ENCODE measurements at places on chromosomes 4 and X. TPM values are rescaled to one million over a fixed set of nuclear protein-coding genes. Genes with fewer than 3 reads are reported as not detected.

DNA sequence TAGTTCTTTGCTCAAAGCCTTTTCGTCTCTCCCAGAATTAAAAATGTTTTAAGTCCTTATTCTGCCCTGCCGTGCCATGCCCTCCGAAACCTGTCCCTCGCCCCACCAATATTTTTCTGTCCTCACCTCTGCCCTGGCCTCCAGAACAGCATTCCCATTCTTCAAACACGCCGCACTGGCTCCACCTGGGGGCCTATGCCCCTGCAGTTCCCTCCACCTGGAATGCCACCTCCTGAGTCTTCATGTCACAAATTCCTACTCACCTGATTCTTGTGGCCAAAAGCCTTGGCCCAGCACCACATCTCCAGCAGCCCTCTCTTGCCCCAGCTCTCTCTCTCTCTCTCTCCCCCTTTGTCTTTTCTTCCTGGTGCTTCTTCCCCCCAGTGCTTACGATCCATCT, 91.6 kb downstream of the APBB2 start:
- no peaks in the 10 kb centered on the region for H3K4me1 ChIP-seq
- H3K36me3 ChIP-seq: no peaks in the 10 kb centered on the region
- H3K4me3 ChIP-seq: no peak overlapping the region
- no peaks in the 10 kb centered on the region for H3K27me3 ChIP-seq
- no peak for DNase-seq

DNA sequence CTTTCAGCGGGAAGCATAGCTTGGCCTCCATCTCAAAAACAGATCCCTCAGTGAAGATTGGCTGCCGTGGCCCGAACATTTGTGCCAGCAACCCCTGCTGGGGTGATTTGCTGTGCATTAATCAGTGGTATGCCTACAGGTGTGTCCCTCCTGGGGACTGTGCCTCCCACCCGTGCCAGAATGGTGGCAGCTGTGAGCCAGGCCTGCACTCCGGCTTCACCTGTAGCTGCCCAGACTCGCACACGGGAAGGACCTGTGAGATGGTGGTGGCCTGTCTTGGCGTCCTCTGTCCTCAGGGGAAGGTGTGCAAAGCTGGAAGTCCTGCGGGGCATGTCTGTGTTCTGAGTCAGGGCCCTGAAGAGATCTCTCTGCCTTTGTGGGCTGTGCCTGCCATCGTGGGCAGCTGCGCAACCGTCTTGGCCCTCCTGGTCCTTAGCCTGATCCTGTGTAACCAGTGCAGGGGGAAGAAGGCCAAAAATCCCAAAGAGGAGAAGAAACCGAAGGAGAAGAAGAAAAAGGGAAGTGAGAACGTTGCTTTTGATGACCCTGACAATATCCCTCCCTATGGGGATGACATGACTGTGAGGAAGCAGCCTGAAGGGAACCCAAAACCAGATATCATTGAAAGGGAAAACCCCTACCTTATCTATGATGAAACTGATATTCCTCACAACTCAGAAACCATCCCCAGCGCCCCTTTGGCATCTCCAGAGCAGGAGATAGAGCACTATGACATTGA, 175.4 kb downstream of the FAT4 start:
- H3K4me3 ChIP-seq: no peak overlapping the region
- no peak overlapping the region for H3K27ac ChIP-seq
- H3K36me3 ChIP-seq: no peaks in the 10 kb centered on the region
- no peak for DNase-seq
- H3K27me3 ChIP-seq: no peaks in the 10 kb centered on the region

GRCh38 chr4:102338405-102338804, 6.9 kb downstream of the SLC39A8 start:
- DNase-seq: no peak
- H3K27me3 ChIP-seq: no peaks in the 10 kb centered on the region
- H3K4me1 ChIP-seq: peaks cover 65% of the 10 kb centered on the region
- no peak overlapping the region for H3K27ac ChIP-seq
- H3K4me3 ChIP-seq: no peak overlapping the region

The PCDH19 gene
- total RNA-seq: not detected

GRCh38 chr4:159131564-159131963, 28.7 kb downstream of the RAPGEF2 start:
- no peak for DNase-seq
- H3K36me3 ChIP-seq: peaks cover under 1% of the 10 kb centered on the region
- no peak overlapping the region for H3K27ac ChIP-seq
- no peaks in the 10 kb centered on the region for H3K27me3 ChIP-seq
- no peak overlapping the region for H3K4me3 ChIP-seq

DNA sequence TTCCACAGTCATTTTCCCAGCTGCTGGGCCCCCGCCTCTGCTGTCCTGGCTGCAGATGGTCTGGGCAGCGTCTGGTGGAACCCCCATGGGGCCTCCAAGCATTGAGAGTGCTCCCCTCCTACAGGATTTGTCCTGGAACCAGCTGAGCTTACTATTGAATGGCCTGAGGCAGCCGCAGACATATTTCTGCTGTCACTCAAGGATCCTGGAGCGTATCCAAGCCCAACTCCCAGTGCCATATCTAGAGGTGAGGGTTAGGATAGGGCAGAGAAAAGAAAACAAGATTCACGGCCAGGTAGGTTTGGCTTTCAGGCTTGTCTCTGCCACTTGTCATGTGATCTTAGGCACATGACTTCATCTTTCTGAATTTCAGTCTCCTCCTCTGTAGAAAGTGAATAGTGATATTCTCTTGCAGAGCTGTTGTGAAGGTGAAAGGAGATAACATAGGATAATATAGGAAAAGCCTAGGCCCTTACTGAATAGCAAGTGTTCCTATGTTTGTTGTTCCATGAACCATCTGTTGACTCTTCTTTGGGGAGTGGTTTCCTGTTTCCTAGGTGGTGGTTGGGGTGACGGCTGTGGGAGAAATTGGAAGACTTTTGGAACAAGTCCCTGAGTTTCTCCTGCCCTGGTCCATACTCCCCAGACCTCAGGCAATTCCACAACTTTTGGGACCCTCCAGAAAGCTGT, 52.3 kb downstream of the SEPSECS start:
- no peaks in the 10 kb centered on the region for H3K4me1 ChIP-seq
- H3K4me3 ChIP-seq: no peak overlapping the region
- H3K27ac ChIP-seq: no peak overlapping the region
- H3K36me3 ChIP-seq: no peaks in the 10 kb centered on the region
- no peak for DNase-seq

The OTC gene
- not detected for total RNA-seq

GRCh38 chr4:118969359-118969758, 80.7 kb downstream of the SYNPO2 start:
- H3K27me3 ChIP-seq: peaks cover 2% of the 10 kb centered on the region
- H3K36me3 ChIP-seq: no peaks in the 10 kb centered on the region
- no peak overlapping the region for H3K27ac ChIP-seq
- peaks cover 11% of the 10 kb centered on the region for H3K4me1 ChIP-seq
- DNase-seq: no peak
- H3K4me3 ChIP-seq: no peak overlapping the region

GRCh38 chr4:23887989-23888388, 1.9 kb downstream of the PPARGC1A start:
- H3K4me1 ChIP-seq: peaks cover 4% of the 10 kb centered on the region
- H3K36me3 ChIP-seq: no peaks in the 10 kb centered on the region
- H3K27ac ChIP-seq: no peak overlapping the region
- no peak for DNase-seq
- H3K27me3 ChIP-seq: peaks cover 24% of the 10 kb centered on the region

DNA sequence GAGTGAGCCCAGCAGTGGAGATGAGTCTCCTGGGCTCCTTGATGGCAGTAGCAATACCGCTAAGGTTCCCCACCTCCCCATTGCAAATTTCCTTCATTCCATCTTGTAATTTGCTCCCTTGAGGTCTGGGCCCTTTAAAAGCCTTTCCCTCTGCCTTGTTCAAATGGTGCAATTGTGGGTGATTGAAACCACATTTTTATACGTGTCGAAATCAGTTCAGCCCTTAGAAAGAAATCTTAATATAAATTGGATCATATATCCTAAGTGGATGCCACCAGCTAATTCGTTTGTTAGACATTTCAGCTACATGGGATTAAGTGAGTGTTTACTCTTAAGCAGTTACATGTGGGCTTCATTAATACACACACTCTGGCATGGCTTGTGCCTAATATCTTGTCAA, 68.6 kb downstream of the NHS start:
- H3K27me3 ChIP-seq: no peaks in the 10 kb centered on the region
- no peak overlapping the region for H3K27ac ChIP-seq
- no peaks in the 10 kb centered on the region for H3K4me1 ChIP-seq

All from activated CD4-positive, alpha-beta T cell treated with anti-CD3 and anti-CD28 coated beads, Interleukin-2, amount 10 ng/mL, durations not matched to agents 24 days and 14 days (primary cell).